Activated naive CD8-positive, alpha-beta T cell treated with anti-CD3 and anti-CD28 coated beads for 36 hours (primary cell): ENCODE measurements at places on chromosomes 5 and 9.

DNA sequence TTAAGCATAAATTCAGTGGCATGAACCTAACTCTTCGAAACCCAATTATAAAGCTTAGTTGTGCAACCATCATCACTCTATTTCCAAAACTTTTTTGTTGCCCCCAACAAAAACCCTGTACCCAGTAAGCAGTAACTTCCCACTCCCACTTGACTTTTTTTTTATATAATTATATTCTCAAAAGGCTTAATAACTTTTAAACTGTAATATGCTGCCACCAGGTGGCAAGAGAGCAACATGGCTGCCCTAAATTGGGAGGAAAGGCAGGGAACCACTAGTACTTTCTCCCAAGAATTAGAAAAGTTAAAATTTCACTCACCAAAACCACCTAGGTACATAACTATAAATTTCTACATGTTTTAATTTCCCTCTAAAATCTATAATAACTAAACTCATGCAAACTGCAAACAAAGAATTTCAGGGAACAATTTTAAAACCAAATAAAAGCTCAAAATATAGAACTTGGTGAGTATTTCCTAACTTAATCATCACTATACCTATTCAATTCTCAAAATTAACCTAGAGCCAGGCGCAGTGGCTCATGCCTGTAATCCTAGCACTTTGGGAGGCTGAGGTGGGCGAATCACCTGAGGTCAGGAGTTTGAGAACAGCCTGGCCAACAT is 50.2 kb upstream of the RNF38 start:
- DNase-seq: no peak

DNA sequence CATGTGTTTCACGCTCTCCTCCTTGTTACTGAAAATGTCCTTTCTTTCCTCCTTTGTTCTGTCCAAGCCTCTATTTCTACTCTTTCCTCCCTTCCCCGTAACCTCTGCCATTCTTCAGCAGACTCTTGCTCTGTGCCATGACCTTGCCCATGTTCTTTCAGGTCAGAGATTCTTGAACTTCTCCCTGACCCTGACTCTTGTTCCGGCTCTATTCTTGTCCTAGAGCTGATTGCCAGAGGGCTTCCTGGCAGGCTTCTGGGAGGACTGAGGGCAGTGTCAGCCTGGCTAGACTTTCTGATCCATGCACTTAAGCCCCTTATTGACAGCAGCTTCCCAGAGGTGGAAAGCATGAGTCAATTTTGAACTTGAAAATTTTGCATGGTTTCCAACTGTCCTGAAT is 174.2 kb downstream of the TMEM161B start:
- DNase-seq: no peak

DNA sequence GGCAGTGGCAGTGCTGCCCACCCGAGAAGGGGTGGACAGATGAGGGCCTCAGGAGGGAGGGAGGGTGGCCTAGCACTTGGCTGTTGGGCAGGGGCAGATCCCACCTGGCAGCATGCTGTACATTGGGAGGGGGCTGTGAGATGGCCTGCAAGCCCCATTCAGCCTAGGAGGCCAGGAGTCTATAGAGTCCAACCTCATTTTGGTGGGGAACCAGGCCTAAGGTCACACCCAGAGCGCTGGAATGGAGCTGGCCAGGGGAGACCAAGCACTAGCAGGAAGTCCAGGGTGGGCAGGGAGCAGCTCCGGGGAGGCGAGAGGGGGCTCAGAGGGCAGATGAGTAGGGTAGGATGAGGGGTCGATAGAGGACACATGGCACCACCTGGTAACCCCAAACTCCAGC is 22.9 kb downstream of the TRIM14 start:
- no peak for DNase-seq

DNA sequence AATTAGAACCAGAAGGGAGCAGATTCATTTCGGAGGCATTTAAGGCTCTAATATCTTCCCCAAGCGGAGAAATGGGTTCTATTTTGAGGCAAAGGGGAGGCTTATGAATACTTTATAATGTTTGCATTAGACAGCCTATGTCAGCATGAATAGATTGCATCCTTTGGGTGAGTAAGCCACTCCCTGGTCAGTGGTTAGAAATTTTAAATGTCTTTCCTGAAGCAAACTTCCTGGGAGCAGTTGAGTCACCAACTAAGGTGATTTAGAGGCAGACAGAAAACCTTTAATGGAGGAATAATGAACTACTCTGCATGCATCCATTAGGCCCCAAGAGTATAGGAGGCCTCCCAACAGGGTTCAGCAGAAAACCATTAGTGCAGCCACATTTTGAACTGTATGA is 204.9 kb downstream of the ELAVL2 start:
- no peak for DNase-seq

DNA sequence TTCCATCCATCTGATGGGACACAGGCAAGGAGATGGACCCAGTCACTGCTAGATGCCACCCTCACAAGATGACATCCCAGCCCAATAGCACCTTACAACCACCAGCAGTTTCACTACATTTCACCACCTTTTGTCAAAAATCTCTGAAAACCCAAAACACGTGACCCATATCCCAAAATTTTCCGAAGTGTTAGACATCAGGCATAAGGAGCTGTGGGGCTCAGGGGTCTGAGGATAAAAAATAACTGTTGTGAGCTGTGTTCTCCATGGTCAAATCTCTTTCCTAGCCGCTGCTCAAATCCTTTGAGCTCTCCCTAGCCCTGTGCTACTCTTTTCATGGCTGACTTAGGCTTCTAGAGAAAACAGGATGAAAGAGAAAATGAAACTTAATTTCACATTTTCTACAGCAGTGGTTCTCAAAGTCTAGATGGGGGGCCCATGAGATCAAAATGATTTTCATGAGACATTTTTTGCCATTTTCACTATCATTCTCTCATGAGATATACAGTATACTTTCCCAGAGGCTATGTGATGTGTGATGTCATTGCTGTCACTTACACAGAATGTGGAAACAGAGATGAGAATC is 40.7 kb downstream of the TIMD4 start:
- DNase-seq: peak; percentile 5

DNA sequence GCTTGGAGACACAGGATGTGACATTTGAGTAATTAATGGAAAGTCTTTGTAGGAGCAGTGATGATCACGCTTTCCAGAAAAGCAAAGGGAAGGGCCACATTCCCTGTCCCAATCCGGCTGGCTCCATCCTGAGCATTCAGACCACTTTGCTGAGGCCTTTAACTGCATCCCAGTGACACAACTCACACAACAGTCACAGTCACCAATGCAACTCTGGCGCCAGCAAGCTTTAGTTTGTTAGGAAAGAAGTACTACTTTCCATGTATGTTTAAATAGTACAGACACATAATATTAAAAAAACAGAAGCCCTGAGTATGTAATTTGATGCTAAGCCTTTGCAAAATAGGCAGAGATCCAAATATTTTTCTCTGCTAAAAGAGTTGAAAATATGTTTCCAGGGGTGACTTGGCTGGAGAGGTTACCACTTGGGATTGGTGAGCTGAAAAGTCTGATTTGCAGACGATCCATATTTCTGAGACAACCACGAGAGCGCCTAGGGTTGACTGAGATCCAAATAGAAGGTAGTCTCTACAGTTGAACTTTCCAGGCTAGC is 31.7 kb upstream of the GAS1 start:
- no peak for DNase-seq

DNA sequence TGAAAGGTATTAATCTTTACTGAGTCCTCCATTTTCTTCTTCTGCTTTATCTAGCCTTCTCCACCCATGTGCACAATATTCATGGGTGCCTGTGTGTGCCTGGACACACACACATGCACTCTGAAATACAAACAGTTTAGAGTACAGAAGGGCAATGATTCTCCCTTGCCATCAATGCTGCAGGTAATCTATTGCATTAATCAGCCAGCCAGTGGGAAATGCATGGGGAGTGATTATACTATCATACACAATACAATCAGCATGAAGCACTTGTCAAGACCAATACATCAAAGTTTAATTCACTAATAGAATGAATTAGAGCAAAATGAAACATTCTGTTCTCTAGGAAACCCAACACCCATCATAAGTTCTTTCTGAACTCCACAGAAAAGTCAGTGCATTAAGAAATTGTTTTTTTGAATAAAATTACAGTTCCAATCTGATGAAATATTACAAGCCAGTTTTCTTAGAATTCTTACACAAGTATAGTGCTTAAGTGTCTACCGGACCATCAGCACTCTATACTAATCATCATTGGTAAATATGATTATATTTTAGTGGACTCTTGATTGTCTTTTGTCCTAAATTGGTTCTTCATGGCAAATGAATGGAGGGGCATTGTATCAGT is 172.2 kb downstream of the ZSWIM6 start:
- no peak for DNase-seq

- DNase-seq: no peak
Observed at GRCh38 chr5:36378551-36378950, 76.8 kb upstream of the RANBP3L start.

- DNase-seq: no peak
Observed at GRCh38 chr9:109419531-109419930, 78.6 kb downstream of the PTPN3 start.

- DNase-seq: no peak
Observed at GRCh38 chr9:102072059-102072764, 333.8 kb upstream of the GRIN3A start.

DNA sequence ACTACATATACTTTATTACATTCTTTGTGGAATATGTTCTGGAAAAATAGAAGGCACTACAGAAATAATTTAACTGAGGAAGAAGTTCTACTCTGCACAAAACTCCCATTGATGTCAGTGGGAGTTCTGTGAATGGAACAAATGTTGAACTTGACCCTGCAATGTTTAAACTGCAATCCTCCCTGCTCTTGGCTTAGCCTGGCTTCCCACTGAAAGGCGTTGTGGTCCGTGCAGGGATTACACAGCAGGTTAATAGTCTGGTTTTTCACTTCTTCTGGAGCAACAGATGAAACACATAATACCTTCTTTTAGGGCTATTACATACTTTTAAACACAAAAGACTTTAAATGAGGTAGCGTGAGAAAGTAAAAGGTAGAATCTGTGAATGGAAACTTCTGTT is 12.9 kb upstream of the ERBIN start:
- DNase-seq: no peak

DNA sequence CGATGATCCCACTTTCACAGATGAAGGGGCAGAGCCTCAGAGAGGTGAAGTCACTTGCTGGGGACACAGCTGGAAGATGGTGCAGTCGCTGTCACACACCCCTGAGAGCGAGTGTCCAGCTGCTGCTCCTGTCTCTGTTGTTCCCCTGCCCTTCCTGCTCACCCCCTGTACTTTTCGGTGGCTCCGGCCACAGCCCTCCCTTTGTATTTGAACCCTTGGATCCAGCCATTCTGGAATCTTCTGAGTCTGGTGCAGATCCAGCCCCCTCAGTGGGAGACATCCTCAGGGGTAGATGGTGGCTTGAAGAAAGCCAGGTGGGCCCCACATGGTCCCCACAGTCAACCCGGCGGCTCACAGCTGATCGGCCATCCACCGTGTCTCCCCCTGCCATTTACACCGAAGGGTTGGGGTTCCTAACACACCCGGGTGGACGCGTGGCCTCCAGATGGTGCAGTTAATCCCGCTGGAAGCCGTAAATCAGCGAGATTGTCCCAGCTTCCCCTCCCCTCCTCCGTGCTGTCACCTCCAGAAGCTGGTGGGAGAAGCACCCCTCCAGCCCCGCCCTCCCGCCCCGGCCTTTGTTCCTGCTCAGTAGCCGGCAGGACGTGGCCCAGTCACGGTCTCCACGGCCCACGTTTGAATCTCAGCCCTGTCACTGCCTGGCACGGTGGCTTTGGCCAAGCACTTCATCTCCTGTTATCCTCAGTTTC is 204.8 kb downstream of the C9orf50 start:
- DNase-seq: no peak

GRCh38 chr9:107872457-107873192 is 383.1 kb upstream of the KLF4 start:
- no peak for DNase-seq

DNA sequence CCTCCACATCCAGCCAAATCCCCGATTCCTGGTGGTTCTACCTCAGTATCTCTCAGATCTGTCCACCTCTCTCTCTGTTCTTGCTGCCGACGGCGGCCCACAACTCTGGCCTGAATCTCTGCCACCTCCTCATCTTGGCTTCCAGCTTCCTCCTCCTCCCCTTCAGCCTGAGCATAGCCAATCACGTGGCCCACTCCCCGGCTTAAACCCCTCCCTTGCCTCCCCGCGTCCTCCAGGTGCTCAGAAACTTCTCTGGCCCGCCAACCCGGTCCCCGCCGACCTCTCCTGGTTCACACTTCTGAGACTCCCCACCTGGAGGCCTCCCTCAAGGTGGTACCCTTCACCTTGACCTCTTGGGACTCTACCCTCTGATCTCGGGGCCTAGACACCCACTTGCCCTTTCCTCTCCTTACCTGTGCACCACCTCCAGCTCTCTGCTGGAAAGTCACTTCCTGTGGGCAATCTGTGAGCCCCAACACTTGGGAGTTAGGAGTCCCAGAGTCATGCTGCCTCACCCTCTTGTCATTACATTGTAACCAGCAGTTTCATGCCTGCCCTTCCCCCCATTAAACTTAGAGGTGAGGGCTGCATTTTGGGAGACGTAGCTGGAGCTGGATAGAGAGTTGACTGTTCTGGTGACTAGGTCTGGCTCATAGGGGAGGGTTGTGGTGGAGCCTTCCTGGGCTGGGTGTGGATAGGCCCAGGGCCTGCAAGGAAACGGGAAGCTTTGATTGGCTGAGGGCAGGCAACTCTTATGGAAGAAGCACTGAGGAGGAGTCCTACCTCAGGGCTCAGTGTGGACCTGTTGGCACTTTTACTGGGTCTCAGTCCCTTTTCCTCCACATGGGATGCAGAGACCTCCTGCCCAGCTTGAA is 4.5 kb upstream of the SET start:
- peak; percentile 83 for DNase-seq

DNA sequence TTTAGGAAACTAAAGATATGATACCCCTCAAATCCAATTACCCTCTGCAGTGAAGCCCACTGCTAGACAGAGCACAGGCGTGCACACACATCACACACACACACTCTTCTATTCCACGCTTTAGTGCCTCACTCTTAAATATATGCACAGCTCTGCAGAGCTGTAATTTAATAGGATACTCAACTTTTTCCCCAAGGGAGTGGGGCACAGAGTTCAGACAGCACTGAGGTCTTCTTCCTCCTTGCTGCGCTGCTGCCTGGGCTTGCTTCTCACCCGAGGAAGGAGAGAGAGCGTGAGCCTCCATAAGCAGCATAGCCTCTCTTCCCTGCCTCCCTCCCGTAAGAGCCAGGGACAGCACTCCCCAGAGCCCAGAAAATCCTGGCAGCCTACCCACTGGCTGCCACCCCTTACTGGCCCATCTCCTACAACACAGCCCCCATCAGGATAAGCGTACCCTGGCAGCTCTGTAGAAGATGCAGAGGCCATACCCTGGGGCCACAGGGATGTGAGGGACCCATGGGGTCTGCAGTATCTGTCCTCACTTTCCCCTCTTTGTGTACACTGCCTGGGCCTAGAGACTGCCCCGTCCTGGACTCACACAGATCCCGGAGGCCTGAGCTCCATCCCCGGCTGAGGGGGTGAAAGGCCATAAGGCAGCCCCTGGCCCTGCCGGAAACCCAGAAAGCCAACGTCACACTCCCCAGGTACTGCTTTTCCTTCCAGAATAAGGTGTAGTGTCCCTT is 102.1 kb downstream of the C5orf15 start:
- no peak for DNase-seq
